ENCODE measurements at places on chromosomes 6 and 20. TPM values are rescaled to one million over a fixed set of nuclear protein-coding genes. Genes with fewer than 3 reads are reported as not detected.

The CLPSL1 gene
- polyA plus RNA-seq, result not detected

The KCNB1 gene
- 3.4 TPM for polyA plus RNA-seq

The BPIFB1 gene
- polyA plus RNA-seq, result 0.13 TPM

The PRSS35 gene
- 0.16 TPM for polyA plus RNA-seq

The GHRH gene
- polyA plus RNA-seq, result not detected

GRCh38 chr20:50277460-50278376 lies 87.1 kb downstream of the CEBPB start:
- no peak for DNase-seq

DNA sequence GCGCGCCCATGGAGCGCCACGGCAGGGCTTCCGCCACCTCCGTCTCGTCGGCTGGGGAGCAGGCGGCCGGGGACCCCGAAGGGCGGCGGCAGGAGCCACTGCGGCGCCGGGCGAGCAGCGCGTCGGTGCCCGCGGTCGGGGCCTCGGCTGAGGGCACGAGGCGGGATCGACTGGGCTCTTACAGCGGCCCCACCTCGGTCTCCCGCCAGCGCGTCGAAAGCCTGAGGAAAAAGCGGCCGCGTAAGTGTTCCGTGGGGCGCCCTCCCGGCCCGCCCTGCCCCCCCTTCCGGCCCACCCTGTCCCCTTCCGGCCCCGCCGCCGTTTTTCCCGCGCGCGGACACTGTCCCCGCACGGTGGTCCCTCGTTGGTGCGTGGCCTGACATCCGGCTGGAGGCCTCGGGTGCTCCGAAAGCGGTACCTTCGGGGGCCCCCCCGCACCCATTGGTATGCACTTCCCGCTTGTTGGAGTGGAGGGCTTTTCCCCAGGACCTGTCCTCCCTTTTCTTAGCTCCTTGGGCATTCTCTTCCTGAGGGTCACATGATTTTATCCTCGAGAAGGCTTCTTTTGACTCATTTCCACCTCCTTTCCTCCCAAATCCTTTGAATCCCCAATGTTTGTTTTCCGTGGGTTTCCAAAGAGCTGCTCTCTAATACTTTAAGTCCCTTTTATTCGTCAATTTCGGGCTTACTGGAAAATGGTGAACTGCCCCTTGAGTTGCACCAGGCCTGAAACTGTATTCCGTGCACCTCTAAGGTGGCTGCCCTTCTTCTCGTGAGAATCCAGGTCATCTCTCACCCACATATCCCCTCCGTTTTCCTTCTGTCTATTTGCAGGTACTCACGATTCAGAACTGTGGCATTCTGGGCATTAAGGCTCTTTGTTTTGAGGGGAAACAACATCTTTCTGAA lies 556 bp downstream of the PANK2 start:
- peak; percentile 62 for DNase-seq

GRCh38 chr6:37532122-37532521 lies 32.4 kb upstream of the CCDC167 start:
- no peak for DNase-seq

GRCh38 chr6:27280064-27280539 lies 32.0 kb downstream of the POM121L2 start:
- DNase-seq, result no peak

DNA sequence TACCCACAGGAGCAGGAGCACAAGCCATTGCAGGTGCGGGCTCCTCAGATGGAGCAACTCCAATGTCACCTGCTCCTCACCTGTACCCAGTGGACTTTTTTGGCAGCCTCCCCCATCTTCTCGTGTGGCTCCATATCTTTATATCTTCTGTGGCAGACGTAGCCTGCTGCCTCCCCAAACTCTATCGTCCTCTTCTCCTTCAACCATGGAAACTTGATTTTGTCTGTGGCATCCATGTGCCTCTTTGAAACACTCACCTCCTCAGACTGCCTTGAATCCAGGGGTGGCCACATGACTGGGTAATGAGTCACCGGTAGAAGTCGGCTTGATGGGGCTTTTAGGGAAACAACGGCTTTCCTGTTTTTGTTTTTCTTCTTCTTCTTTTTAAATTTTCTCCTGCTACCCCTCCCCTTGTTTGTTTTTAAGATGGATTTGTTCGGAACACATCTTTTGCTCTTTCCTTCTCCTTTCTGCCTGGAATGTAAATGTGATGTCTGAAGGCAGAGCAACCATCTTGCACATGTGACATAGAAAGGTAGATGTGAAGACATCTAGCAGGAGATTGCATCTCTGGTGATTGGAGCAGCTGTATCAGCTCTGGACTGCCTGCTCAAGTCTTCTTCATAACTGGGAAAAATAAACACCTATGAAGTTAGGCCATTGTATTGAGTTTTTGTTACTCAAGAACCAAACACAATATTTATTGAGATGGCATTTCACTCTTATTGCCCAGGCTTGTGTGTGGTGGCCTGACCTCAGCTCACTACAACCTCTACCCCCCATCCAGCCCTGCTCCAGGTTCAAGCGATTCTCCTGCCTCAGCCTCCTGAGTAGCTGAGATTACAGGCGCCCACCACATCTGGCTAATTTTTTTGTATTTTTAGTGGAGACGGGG lies 69.9 kb upstream of the DDR1 start:
- DNase-seq, result no peak

DNA sequence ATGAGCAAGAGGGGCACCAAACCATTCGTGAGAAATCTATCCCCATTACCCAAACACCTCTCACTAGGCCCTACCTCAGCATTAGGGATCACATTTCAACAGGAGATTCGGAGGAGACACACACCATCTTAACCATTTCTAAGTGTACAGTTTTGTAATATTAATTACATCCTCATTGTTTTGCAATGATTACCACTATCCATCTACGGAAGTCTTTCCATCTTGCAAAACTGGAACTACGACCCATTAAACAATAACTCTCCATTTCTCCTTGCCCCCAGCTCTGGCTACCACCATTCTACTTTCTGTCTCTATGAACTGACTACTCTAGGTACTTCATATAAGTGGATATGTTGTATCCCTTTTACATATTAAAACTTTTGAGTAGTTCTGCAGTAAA lies 20.1 kb downstream of the ACOT13 start:
- no peak for DNase-seq

- no peak for DNase-seq
Observed at GRCh38 chr6:40343318-40343876, 243.8 kb downstream of the LRFN2 start.

GRCh38 chr6:165746331-165746730 lies 83.3 kb upstream of the PDE10A start:
- no peak for DNase-seq

GRCh38 chr6:7899101-7899888 lies 11.3 kb downstream of the TXNDC5 start:
- peak; percentile 39 for DNase-seq

GRCh38 chr6:27839626-27840475 lies 72.3 kb downstream of the OR2B2 start:
- DNase-seq, result peak; percentile 58

All from liver (tissue), 10 donors.